ENCODE measurements at places on chromosomes 12 and 14. TPM values are rescaled to one million over a fixed set of nuclear protein-coding genes. Genes with fewer than 3 reads are reported as not detected.

KRT73 gene
- total RNA-seq, result not detected

BCAT1 gene
- 20.6 TPM for total RNA-seq

SLC17A8 gene
- total RNA-seq, result not detected

SMOC1 gene
- 9.8 TPM for total RNA-seq

GALNT9 gene
- total RNA-seq, result 1.5 TPM

LRRC43 gene
- not detected for total RNA-seq

PPP4R4 gene
- total RNA-seq, result 6.1 TPM

KCNC2 gene
- 0.25 TPM for total RNA-seq

KRT74 gene
- not detected for total RNA-seq

APOF gene
- total RNA-seq, result not detected

CREBL2 gene
- total RNA-seq, result 29.0 TPM

OR4E2 gene
- total RNA-seq, result not detected

ARMH4 gene
- 5.2 TPM for total RNA-seq

SBNO1 gene
- total RNA-seq, result 15.0 TPM

TEX22 gene
- not detected for total RNA-seq

PRB2 gene
- not detected for total RNA-seq

All from vagina (tissue), 2 donors.